ENCODE measurements at places on chromosomes 1 and 21.

- no peak overlapping the region for H3K4me3 ChIP-seq
- no peaks in the 10 kb centered on the region for H3K4me1 ChIP-seq
- DNase-seq, result no peak
- H3K27ac ChIP-seq, result no peak overlapping the region
- no peaks in the 10 kb centered on the region for H3K27me3 ChIP-seq
Measured at GRCh38 chr1:94688646-94689045, 131.5 kb upstream of the SLC44A3 start.

- no peaks in the 10 kb centered on the region for H3K36me3 ChIP-seq
- peak overlapping the region; percentile 97 for H3K27ac ChIP-seq
- H3K27me3 ChIP-seq, result no peaks in the 10 kb centered on the region
Measured at GRCh38 chr1:17531682-17532487, 7.6 kb upstream of the ARHGEF10L start.

DNA sequence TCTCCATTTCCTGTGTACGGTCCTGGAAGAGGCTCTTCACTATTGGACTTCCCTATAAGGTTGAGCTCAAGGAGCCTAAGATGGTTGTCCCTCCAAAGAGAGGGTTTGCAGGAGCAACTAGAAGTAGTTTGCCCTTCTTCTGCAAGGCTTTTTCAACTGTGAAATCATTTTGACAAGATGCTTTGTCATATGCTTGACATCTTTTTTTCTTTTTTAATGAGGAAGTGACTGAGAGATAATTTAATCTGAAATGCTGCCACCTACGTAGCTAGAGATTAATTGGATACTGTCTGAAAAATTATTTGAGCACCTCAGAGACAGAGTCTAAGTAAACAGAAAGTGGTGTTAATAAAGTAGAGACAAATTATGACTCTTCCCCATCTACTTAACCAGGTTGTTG is 97.0 kb downstream of the CHRM3 start:
- H3K4me1 ChIP-seq, result peaks cover 14% of the 10 kb centered on the region
- no peaks in the 10 kb centered on the region for H3K27me3 ChIP-seq
- H3K36me3 ChIP-seq, result no peaks in the 10 kb centered on the region
- no peak overlapping the region for H3K27ac ChIP-seq
- H3K4me3 ChIP-seq, result no peak overlapping the region
- no peak for DNase-seq

DNA sequence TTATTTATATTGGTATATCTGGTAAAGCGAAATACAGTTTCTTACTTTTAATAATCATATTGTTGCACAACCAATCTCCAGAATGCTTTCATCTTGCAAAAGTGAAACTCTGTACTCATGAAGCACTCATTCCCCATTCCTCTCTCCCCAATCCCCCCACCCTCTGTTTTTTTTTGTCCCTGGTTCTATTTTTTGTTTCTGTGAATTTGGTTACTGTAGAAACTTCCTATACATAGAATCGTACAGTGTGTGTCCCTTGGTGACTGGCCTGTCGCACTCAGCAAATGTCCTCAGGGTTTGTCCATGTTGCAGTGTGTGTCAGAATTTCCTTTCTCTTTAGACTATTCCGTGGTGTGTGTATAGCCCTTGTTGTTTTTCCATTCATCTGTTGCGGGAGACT is 7.9 kb upstream of the NLRP3 start:
- no peaks in the 10 kb centered on the region for H3K27me3 ChIP-seq
- no peak overlapping the region for H3K4me3 ChIP-seq
- H3K4me1 ChIP-seq, result no peaks in the 10 kb centered on the region
- no peak for DNase-seq

GRCh38 chr1:171128463-171128862 is 37.8 kb downstream of the FMO3 start:
- peak; percentile 52 for DNase-seq
- H3K27ac ChIP-seq, result no peak overlapping the region
- no peak overlapping the region for H3K4me3 ChIP-seq

DNA sequence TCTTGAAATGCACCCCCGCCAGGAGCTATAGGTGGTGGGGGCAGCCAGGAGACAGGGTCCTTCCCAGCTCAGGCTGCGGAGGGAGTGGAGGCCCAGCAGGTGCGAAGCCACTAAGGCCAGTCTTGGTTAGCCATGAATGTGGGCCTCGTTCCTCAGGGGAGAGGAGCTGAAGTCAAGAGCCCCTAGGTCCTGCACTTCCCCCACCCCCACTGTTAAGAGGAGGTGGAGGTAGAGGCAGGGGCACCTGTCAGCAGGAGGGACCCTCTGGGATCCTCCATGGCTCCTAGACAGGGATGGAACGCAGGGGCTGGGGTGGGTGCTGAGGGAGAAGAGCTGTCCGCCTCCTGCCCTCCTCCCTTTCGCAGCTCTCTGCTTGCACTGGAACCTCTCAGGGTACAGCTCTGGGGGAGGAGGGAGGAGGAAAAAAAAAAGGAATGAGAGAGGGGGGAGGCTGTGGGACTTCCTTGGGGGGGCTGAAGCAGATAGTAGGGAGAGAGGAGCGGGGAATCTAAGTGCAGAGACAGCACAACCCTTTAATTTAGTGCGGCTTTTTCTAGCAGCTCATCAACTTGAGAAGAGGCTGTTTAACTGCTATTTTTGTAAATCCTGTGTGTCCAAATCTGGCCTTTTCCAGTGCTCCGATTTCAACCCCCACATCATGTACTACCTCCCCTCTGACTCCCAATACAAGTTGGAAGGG is 37.0 kb downstream of the MATN1 start:
- H3K4me1 ChIP-seq, result peaks cover 16% of the 10 kb centered on the region
- H3K36me3 ChIP-seq, result no peaks in the 10 kb centered on the region
- no peak overlapping the region for H3K4me3 ChIP-seq
- peak; percentile 64 for DNase-seq
- H3K27ac ChIP-seq, result no peak overlapping the region
- peaks cover 32% of the 10 kb centered on the region for H3K27me3 ChIP-seq

DNA sequence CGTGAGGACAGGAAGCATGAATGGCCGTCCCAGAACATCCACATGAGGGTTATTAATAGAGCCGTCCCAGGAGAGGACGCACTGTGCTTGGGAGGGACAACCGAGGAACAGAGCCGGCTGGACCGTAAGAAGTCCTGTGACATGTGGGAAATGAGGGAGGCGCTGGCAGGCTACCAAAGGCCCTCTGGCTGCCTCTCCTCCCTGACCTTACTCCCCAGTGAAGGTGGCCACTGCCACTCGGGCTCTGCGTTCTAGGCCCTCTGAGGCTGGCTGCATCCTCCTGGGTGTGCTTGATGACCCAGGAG is 15.5 kb upstream of the NPPB start:
- peaks cover 34% of the 10 kb centered on the region for H3K27me3 ChIP-seq
- no peak overlapping the region for H3K27ac ChIP-seq
- no peak overlapping the region for H3K4me3 ChIP-seq
- DNase-seq, result no peak
- H3K4me1 ChIP-seq, result no peaks in the 10 kb centered on the region

GRCh38 chr1:109634771-109635750 is 15.4 kb downstream of the AMPD2 start:
- no peaks in the 10 kb centered on the region for H3K36me3 ChIP-seq
- H3K4me3 ChIP-seq, result no peak overlapping the region
- no peaks in the 10 kb centered on the region for H3K27me3 ChIP-seq

DNA sequence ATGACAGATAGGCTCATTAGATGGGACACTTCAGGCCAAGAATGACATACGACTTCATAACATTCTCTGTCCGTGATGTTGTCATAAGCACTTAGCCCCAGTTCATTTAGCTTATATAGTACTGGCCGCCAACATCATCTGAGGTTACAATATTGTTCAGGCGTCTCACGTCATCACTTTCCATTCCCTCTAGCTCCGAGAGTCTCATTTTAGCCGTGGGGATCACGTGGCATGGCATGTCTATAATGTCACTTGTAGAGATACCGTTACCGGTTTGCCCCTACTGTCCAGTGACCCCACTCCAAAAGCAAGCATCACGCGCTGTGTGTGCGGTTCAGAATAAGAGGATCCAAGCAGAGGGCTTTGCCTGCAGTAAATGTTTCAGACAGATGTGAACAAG is 34.6 kb upstream of the HEATR1 start:
- DNase-seq, result no peak
- H3K27me3 ChIP-seq, result no peaks in the 10 kb centered on the region
- no peaks in the 10 kb centered on the region for H3K36me3 ChIP-seq
- H3K4me3 ChIP-seq, result no peak overlapping the region
- H3K27ac ChIP-seq, result no peak overlapping the region

All from sigmoid colon (tissue), 7 donors.